Activated CD4-positive, alpha-beta T cell treated with anti-CD3 and anti-CD28 coated beads for 24 hours (primary cell): ENCODE measurements at places on chromosomes 7 and 10.

DNA sequence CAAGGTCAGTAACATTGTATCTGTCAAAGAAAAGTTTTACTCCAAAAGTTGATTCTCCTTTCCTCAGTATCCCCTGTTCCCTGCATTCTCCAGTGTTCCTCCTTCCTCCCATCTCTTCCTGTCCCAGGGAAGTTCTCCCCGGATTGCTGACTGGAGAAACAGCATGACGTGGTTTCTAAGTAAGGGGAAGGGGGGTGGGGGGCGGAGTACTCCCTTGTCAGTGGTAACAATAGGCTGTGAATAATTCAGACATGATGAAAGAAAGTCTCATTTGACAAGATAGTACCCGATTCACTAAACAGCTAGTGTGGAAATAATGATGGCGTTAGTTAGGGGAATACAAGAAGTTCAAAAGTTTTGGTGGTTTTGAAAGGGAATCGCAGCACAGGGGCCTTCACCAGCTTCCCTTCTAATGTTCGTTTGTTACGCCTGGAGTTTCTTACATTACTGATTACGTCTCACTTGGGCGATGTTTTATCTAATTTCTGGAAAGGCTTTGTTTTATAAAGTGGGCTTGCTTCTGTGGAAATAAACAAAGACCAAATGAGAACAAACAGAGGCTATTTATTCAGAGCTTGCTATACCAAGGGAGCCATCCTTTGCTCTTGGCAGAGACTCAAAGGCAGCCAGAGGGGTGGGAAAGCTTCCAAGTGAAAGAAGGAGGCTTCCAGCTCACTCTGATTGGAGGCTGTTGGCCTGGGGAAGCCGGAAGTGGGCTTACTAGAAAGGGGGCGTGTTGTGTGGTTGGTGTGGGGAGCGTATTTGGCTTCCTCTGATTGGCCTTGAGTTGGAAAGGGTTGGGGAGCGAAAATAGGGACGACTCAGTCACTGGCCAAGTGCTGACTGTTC lies 453.7 kb downstream of the SDK1 start:
- no peak for DNase-seq

DNA sequence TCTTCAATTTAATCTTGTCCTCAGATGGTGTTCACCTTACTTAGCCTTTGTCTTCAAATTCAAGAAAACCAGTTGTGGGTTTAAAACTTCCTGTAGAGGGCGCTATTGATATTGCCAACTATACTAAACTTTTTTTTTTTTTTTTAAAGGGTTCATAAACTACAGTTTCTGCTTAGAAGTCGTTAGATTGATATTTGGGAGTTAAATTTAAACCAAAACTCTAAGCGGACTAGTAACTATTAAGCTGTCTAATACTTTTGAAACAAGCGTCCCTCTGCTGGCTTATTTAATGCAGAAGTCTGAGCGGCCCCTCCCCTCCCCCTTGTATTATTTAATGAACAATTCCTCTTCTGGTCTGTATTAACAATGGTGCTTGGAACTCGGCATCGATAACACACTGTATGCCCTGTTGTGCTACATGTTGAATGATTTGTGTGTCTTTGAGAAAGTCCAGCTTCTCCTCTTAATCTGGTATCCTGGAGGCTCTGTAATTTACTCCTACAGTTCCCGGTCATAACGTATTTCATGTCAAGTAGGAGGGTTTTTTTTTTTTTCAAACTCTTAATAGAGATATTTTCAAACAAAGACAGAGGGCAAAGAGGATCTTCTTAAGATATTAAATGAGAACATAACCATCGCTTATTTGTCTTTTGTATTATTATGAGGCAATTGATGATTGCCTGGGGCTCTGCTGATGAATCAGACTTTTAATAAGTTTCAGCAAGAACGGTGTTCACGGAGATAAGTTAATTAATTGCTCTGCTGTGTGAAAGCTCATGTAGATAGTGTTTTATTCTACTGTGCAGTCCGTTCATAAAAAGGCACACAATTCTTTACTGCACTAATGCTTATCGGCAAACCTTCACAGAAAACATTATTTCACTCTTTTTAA lies 22.6 kb upstream of the CREB5 start:
- DNase-seq: no peak

- no peak for DNase-seq
These were observed 88.0 kb downstream of the FGFR2 start for GRCh38 chr10:121510201-121510771.

DNA sequence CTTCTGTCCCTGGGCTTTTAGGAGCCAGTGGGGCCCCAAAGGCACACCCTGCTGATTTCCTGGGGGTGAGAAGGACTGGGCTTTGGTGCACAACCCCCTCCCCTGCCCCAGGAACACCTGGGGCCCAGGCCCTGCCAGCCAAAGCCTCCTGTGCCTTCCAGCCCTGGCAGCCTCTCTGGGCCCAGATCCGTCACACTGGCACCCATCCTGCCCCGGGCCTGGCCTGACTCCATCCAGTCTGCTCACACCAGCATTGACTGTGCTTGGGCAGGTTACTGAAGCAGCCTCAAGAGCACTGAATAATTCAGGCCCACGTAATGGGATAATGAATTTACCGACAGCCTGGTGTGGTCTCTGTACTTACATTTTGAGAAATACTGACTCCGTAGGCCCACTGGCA lies 12.0 kb upstream of the COMTD1 start:
- no peak for DNase-seq

- DNase-seq: no peak
These were observed 11.7 kb downstream of the SLC39A12 start for GRCh38 chr10:17963431-17963830.
